Endothelial cell of umbilical vein (primary cell): ENCODE measurements at places on chromosomes 5 and 9. TPM values are rescaled to one million over a fixed set of nuclear protein-coding genes. Genes with fewer than 3 reads are reported as not detected.

- DNase-seq = no peak
Observed at GRCh38 chr9:38405785-38406184, 13.3 kb downstream of the ALDH1B1 start.

DNA sequence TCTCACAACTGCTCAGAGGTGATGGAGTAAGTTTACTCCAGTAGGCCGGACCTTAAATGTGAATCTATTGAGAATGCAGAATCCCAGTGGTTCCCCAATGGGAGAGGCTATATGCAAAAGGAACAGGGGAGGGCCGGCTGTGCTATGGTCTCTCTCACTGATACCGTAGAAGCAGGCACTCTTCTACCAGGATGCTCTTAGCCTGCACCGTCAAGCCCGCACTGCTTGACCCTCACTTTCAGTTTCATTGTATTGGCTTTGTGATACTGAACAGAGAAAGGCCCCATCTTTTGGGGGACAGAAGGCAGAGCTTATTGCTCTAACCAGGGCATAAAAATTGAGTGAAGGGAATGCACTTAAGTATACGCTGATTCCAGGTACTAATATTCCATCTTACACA, 615.0 kb upstream of the RGMB start:
- H3K27ac ChIP-seq = no peak overlapping the region
- H3K27me3 ChIP-seq = no peaks in the 10 kb centered on the region
- no peaks in the 10 kb centered on the region for H3K36me3 ChIP-seq

DNA sequence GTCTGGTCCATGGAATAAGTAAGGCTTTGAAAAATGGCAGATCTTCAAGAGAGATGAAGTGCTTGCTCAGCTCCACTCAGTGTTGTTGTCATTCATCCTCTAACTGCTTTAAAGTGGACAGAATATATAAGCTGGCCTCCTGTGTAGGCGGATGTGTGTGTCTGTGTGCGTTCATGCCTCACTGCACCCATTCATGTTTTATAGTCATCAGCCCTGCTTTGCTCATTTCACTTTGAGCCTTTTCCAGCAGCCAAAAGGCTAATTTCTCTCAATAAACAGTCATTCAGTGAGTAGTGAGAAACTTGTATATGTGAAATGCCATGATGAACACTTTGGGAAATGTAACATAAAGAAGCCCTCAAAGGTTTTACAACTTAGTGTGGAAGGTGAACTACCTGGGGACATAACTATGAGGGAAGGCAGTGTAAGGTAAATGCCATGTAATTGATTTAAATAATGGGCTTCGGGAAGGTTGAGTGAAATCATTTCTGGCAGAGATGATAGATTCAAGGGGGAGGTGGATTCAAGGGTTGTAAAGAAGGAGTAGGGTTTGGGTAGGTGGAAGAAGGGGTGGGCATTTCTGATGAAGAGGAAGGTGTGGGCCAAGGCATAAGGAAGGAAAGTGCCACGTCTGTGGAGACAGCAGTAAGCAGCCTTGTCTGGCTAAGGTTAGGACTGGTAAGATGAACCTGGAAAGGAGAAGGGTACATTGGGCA, 15.7 kb downstream of the TTC23L start:
- H3K4me3 ChIP-seq = no peak overlapping the region
- no peak for DNase-seq
- no peaks in the 10 kb centered on the region for H3K36me3 ChIP-seq
- H3K4me1 ChIP-seq = no peaks in the 10 kb centered on the region

DNA sequence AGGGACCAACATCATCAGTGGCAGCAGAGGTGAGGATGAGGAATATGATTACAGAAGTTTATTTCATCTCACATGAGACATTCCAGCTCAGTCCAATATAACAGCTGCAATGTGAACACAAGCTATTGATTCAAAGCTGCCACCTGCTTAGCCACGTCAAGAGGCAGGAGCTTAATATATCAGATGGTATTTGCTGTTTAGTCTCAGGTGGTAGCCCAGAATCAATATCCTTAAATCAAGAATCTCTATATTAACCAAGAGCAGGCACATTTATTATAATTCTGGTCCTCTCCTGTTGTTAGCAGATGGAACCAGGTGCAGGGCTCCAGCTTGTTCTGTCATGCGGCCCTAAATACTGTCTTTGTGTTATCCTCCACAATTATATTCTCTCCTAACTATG, 431.6 kb downstream of the ICE1 start:
- DNase-seq = no peak
- H3K4me3 ChIP-seq = no peak overlapping the region
- H3K4me1 ChIP-seq = no peaks in the 10 kb centered on the region
- no peak overlapping the region for H3K27ac ChIP-seq
- no peaks in the 10 kb centered on the region for H3K36me3 ChIP-seq

DNA sequence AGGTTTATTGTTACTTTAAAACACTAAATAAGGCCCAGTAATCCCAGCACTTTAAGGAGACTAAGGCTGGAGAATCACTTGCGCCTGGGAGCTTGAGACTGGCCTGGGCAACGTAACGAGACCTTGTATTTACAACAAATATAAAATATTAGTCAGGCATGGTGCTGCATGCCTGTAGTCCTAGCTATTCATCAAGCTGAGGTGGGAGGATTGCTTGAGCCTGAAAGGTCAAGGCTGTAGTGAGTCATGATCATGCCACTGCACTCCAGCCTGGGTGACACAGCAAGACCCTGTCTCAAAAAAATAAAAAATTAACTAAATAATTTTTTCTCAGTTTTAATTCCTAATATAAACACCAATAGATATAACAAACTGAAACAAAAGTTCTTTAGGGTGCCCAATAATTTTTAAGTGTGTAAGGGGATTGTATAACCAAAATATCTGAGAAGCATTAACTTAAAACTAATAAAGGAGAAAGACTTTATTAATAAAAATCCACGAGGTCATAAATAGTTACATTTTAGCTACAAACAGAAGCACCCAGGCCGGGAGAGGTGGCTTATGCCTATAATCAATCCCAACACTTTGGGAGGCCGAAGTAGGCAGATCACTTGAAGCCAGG, 32.7 kb downstream of the FAM13B start:
- DNase-seq = peak; percentile 11
- no peak overlapping the region for H3K4me3 ChIP-seq
- no peak overlapping the region for H3K27ac ChIP-seq
- peaks cover 8% of the 10 kb centered on the region for H3K4me1 ChIP-seq

DNA sequence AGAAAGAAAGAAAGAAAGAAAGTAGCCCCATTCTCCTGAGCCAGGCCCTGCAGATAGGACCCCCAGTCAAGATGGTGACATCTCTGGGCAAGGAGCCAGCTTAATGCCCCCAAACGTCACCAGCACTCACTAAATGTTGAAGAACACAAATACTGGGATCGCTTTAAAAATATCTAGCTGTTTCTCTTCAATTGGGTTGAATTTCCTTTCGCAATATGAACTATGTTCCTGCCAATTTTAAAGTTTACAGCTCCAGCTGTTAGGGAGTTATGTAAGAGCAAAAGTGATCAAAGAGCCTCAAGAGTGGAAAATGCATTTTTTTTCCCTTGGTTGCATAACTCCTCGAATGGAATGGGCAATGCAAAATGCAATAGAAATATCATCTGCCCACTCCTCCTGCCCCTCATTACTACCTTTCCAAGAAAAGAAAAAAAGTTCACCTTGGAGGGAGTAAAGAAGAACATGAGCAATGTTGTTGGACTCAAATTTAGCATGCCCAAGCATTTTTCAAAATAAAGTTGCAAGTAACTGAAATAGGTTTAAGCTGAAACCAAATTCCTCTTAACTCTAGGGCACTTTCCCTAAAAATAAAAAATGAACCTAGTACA, 244.2 kb upstream of the PIK3R1 start:
- H3K4me1 ChIP-seq = no peaks in the 10 kb centered on the region
- no peak overlapping the region for H3K4me3 ChIP-seq
- DNase-seq = no peak
- no peaks in the 10 kb centered on the region for H3K36me3 ChIP-seq

DNA sequence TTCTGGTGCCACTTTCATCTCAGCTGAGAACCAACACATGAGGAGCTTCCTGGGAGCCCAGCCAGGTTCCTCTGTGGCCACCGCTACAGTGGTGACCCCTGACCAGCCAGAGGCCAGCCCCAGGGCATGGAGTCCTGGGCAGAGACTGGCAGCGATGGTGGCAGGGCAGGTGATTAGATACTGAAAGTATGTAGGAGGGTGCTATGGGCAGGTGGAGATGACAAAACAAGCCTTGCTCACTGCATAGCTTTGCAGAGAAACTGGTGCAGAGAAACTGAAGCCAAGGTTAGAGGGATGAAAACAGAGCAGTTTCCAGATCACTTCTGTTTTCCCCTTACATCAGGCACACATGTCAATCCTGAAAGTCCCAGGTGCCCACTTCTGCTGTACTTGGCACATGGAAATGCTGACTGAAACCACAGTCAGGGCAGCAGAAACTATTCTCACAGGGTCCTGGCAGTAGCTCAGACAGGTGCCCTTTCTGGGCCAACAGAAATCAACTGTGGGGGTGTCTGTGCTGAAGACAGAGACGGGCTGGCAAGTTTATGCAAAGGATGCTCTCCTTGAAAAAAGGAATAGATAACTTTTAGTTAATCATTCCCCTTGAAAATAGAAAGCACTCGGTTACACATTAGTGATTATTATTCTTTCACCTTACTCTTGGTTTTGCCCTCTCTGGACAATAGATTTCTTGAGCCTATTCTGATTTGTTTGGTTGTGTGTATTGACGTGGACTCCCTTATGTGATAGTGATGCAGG, 90.3 kb downstream of the ANKRD55 start:
- no peaks in the 10 kb centered on the region for H3K27me3 ChIP-seq
- no peak overlapping the region for H3K4me3 ChIP-seq
- H3K27ac ChIP-seq = no peak overlapping the region
- H3K4me1 ChIP-seq = peaks cover 14% of the 10 kb centered on the region
- DNase-seq = no peak
- no peaks in the 10 kb centered on the region for H3K36me3 ChIP-seq

- no peak overlapping the region for H3K4me3 ChIP-seq
- no peak overlapping the region for H3K27ac ChIP-seq
- no peaks in the 10 kb centered on the region for H3K27me3 ChIP-seq
- no peaks in the 10 kb centered on the region for H3K36me3 ChIP-seq
- DNase-seq = no peak
- peaks cover 5% of the 10 kb centered on the region for H3K4me1 ChIP-seq
Observed at GRCh38 chr5:87231037-87231808, 36.5 kb upstream of the RASA1 start.

GRCh38 chr9:138100711-138101350, 223.2 kb downstream of the CACNA1B start:
- H3K4me3 ChIP-seq = no peak overlapping the region
- H3K27ac ChIP-seq = no peak overlapping the region
- no peak for DNase-seq
- H3K27me3 ChIP-seq = no peaks in the 10 kb centered on the region

DNA sequence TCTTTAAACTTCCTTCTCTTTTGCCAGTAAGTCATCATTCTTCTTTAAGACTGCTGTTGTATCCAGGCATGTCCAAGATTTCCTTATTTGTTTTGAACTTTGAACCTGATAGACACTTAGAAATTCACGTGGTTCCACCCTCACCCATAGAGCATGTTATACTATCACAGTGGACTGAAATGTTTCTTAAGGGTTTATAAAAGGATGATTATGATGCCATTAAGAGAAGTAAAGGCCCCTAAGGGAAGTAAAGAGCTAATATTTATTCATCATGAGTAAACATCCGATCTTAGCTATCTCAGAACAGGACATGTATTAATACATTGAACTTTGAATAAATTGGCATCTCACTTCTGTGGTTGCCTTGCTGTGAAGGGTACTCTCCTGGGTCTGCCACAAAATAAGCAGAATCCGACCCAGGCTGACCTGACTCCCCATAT, 49.8 kb downstream of the PRKACG start:
- H3K27ac ChIP-seq = no peak overlapping the region
- no peak for DNase-seq
- no peaks in the 10 kb centered on the region for H3K27me3 ChIP-seq
- H3K36me3 ChIP-seq = no peaks in the 10 kb centered on the region
- H3K4me3 ChIP-seq = no peak overlapping the region

- H3K36me3 ChIP-seq = no peaks in the 10 kb centered on the region
- H3K4me1 ChIP-seq = peaks cover 40% of the 10 kb centered on the region
- H3K4me3 ChIP-seq = peak within 1 kb of the TSS; percentile 83
- peak; percentile 47 for DNase-seq
Observed at GRCh38 chr5:73625944-73626811, at the start of gene ARHGEF28. Gene ARHGEF28 (plus strand): TSS chr5:73626196. CDS start chr5:73684852, 58,656 bp downstream.

GRCh38 chr5:179319741-179320281, 25.4 kb downstream of the ADAMTS2 start:
- no peak overlapping the region for H3K4me3 ChIP-seq
- H3K36me3 ChIP-seq = no peaks in the 10 kb centered on the region
- no peak overlapping the region for H3K27ac ChIP-seq

- no peak for DNase-seq
- H3K4me1 ChIP-seq = no peaks in the 10 kb centered on the region
- no peak overlapping the region for H3K27ac ChIP-seq
- H3K4me3 ChIP-seq = no peak overlapping the region
Observed at GRCh38 chr9:71353720-71354119, 232.3 kb upstream of the TRPM3 start.

GRCh38 chr9:128309551-128309950, 12.7 kb downstream of the TRUB2 start:
- H3K27me3 ChIP-seq = no peaks in the 10 kb centered on the region
- H3K4me1 ChIP-seq = peaks cover 6% of the 10 kb centered on the region
- H3K36me3 ChIP-seq = peaks cover 21% of the 10 kb centered on the region
- H3K4me3 ChIP-seq = no peak overlapping the region

DNA sequence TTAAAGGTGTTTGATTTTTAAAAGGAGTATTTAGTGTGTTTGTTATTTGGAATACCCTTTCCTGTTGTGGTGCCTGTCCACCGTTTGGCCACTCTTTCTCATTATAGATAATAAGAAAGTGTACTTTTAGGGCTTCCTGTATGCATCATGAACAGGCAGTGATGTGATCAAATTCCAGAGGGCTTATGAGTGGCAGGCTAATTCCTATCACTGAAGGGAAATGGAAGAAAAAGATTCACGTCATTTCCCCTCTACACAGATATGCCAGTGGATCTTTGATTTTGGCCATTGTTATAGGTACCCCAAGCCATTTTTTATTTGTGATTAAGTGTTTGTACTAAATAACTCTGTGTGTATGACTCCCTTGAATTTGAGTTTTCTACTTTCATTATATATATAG, 37.1 kb downstream of the RPS6 start:
- peak; percentile 69 for DNase-seq
- no peaks in the 10 kb centered on the region for H3K27me3 ChIP-seq
- H3K36me3 ChIP-seq = peaks cover 12% of the 10 kb centered on the region
- no peak overlapping the region for H3K4me3 ChIP-seq
- H3K27ac ChIP-seq = peak overlapping the region; percentile 79
- H3K4me1 ChIP-seq = peaks cover 13% of the 10 kb centered on the region

DNA sequence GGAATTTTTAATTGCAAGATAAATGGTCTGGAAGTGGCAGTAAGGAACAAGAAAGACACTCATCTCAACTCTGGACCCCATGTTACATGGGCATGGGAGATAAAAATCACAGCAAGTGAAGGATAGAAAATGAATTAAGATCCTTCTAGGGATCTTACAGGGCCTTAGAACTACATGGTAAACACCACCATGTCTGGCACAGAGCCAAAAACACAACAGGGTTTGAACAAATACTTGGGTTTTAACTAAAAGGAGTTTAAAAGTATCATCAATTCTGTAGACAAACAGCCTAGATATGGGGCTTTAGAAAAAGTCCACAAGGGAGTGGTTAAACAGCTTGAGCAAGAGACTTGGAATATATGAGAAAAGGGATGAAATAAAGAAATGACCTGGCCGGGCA, 366.4 kb downstream of the ARL15 start:
- H3K36me3 ChIP-seq = no peaks in the 10 kb centered on the region
- peaks cover 10% of the 10 kb centered on the region for H3K4me1 ChIP-seq

The BAAT gene
- not detected in 2 replicates for total RNA-seq

The ZNF189 gene
- total RNA-seq = 14.4 and 14.6 TPM in 2 replicates

The PAX5 gene
- not detected in 2 replicates for total RNA-seq

The SERF1A gene
- 5.1 and 6.7 TPM in 2 replicates for total RNA-seq

The IL17B gene
- not detected in 2 replicates for total RNA-seq

The FRMD3 gene
- 6.1 and 7.3 TPM in 2 replicates for total RNA-seq
